Type B pancreatic cell (in vitro differentiated cells): ENCODE measurements at places on chromosomes 1 and 21.

- no peak for DNase-seq
Measured at GRCh38 chr1:212433577-212434462, 1.1 kb downstream of the NENF start.

DNA sequence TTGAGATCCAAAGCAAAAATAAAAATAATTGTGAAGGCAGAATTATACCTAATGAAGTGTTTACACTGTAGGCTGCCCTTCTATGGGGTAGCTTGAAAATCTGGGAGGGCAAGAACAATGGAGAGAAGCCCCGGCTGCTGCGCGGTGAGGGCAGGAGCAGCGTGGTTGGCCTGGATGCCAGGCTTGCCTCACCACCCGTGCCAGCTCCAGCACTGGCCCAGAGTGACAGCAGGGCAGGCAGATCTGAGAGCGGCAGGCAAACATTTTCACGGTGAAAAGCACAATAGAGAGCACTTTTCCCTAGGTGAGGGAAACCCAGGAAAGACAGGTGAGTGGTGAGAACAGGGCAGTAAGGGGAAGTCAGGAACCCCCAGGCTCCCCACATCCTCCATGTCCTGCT, 1.4 kb downstream of the PROK1 start:
- DNase-seq: no peak

DNA sequence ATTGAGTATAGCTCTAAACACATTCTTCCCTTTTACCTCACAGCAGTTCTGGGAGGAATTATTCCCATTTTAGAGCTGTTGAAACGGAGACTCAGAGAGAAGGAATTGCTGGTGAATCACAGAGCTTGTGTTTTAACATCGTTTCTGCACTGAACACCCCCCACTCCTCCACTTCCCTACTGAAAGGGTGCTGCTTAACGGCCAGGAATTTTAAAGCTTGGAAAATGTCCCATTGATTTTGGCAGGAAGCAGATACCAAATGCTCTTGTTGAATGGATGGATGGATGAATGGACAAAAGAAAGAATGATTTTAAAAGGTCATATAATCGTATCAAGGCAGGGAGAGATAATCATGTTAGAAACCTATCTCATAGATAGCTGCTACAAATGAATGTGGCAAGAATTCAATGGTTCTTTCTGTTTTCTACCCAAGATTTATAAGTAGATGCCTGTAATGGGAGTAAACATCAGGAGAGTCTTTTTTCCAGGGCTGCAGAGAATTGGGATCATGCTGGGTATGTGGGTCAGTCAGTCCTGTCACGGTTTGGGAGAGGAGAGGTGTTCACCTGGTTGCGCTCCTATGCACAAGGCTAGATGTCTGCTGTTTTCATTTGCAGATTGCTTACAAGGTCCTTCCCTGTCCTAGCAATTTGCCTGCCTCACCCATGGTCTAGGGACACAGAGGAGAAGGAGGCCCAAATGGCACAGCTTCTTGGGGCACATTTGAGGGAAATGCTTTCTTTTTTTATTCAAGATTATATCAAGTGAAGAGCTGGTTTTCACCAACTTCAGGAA, 19.0 kb downstream of the FAM163A start:
- no peak for DNase-seq

DNA sequence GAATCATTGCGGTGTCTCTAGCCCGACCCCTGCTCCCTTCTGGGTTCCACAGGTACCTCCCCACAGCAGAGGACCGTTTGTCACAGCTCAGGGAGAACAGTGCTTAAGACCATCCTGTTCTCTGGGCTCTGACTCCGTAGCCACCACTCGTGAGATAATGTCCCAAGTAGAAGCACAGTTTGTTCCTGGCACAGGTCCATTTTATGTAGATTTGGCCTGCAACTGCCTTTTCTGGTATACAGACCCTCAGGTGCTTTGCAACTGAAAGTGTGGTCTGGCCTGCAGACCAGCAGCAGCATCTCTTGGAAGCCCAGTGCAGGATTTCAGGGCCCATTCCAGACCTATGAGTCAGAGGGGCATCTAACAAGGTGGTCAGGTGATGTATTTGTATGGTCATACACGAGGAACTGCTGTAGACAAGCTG, 28.4 kb upstream of the TMEM125 start:
- no peak for DNase-seq
